ENCODE measurements at places on chromosomes 16 and 17.

- peak; percentile 85 for DNase-seq
These were observed 789 bp upstream of the CCDC57 start for GRCh38 chr17:82213251-82214011.

DNA sequence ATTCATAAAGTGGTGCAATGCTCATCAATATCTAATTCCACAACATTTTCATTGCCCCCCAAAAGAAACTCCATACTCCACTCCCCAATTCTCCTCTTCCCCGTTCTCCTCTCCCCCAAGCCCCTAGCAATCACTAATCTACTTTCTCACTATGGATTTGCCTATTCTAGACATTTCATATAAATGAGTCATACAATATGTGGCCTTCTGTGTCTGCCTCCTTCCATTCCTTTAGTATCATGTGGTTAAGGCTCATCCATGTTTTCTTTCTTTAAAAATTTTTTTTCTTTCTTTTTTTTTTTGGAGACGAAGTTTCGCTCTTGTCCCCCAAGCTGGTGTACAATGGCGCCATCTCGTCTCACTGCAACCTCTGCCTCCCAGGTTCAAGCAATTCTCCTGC, 56.3 kb upstream of the HAS3 start:
- DNase-seq = peak; percentile 79

- no peak for DNase-seq
These were observed 46.9 kb downstream of the AXIN2 start for GRCh38 chr17:65514541-65514940.

DNA sequence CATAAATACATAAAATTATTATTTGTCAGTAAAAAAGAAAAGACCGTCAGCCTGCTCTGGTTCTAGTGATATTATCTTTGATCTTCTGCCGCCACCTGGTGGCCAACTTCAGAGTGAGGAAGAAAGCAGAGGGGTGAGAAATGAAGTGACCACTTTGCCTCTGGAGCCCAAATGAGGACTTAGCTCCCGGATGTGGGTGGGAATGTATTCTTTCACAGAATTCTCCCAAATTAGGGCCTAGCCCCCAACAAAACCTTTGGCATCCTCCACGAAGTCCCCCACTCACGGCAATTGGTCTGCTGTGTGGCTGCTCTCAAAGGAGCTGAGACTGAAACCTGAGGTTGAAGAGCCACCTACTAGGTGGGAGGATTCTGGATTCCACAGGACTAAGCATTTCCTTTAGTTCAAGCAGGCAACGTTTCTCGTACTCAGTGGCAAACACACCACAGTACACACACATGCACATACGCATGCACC, 4.9 kb upstream of the ZNF267 start:
- DNase-seq = peak; percentile 65

DNA sequence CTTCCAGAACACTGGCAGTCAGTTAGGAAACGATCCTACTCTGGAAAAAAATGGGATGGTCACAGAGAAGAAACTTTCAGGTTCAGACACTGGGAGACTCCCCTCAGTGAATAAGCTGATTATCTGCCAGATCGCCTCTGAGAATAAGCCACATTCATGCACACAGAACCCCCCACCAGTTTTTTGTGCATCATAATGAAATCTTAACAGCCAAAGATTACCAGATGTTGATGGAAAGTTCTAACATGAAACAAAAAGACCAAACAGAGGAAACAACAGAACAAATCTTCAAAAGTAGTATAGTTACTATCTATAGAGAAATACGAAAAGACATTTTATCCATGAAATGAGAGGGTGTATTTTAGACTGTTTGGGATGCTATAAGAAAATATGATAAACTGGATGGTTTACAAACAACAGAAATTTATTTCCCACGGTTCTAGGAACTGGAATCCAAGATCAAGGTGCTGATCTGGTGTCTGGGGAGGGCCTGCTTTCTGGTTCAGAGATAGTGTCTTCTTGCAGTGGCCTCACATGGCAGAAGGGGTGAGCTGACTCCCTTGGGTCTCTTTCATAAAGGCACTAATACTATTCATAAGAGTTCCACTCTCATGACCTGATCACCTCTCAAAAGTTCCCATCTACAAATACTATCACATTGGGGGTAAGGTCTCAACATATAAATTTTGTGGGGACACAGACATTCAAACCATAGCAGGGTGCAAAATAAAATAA, 8.0 kb upstream of the AMZ2 start:
- no peak for DNase-seq

DNA sequence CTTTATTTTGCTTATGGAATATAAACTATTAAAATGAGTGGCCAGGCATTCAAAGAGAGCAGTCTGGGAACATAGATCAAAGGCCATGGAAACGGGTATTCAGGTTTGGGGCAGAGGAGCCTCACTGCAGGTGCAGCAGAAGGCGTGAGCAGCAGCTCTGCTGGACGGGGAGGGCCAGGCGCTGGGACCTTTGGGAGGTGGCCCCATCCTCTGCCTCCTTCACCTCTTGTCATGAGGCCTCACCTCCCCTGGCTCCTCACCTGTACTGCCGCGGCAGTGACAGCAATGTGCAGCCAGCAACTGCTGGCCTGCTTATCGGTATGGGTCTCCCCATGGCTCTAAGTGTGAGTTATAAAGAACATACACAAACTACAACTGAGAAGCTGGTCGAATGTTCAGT, 109.4 kb downstream of the CDK5R1 start:
- DNase-seq = no peak

- DNase-seq = no peak
These were observed 77.7 kb upstream of the EEF2KMT start for GRCh38 chr16:5175266-5175665.

GRCh38 chr17:17385491-17385890, 82.3 kb downstream of the NT5M start:
- no peak for DNase-seq

DNA sequence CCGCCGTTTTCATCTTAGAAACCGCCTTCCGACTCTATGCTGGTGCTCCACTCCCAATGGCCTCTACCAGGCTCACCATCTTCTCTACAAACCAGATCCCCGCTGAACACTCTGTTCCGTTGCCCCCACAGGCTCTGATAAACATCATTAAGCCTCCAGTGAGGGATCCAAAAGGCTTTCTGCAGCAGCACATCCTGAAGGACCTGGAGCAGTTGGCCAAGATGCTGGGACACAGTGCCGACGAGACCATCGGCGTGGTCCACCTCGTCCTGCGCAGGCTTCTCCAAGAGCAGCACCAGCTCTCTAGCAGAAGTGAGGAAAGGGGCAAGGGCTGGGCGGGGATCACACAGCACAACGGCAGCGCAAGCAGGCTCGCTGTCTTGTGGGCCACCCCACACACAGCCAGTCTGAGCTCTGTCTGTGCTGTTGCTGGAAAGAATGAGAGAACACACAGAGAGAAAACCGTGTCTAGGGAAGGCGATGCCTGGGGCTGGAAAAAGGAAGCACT, 33.5 kb upstream of the ENDOV start:
- no peak for DNase-seq

DNA sequence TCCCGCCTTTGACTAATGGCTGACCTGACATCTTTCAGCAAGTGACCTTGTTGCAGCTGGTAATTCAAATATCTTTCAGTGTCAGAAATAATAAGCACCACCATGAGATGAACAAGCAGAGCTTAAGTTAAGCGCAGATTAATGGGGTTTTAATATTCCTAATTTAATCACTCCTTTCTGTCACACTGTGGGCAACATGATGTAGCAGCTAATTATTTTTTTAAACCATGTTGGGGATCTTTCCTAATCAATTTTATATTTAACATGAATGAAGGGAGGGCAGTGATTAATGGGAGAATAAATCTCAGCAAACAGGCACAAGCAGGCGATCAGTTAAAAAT, 353.6 kb upstream of the TNRC6C start:
- no peak for DNase-seq

DNA sequence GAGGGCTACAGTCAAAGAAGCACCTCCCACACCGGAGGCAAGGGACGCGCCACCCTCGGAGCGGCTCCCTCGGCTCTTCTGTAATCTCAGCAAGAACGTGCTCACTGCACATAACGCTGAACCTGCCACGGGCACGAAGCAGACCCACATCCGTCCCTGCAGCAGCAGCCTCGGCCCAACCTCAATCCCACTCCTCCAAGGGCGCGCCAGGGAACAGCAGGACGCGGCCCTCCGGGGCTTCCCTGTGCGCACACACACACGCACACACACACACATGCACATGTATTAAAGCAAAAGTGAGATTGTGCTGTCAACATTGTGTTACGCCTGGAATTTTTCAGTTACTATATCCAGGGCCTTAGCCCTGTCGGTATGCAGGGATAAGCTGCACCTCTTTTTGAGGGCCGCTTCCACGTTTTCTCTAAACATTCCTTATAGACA, 54.0 kb downstream of the TBC1D16 start:
- no peak for DNase-seq

GRCh38 chr17:38562903-38563302, 42.8 kb downstream of the SRCIN1 start:
- no peak for DNase-seq

GRCh38 chr17:42519546-42520491, 16.2 kb upstream of the NAGLU start:
- peak; percentile 99 for DNase-seq

DNA sequence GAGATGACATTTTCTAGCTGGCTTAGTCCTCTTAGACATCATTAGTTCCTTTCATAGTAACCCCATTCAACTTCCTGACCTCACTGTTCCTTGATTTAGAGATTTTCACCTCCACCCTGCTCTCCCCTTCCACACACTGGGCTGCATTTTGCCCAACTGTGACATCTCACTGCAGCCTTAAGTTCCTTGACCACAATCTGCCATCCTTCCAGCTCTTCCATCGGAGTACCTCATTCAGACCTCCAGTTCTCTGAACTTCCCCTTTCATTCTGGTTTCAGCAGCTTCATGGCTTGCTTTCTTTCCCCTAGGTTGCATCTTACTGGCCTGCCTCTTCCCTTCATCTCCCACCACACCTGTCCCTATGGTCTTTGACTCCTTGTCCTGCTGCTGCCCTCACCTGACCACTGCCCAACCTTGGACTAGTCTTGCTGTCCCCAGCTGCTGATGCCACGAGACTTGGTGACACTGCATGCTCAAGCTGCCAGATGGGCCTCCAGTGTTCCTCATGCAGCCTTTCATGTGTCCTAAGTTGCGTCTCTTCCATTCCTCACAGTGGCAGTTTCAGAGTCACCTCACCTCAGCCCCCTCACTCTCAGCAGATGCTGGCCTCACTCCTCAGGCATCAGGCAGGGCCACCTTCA, 40.8 kb downstream of the NUP88 start:
- no peak for DNase-seq

DNA sequence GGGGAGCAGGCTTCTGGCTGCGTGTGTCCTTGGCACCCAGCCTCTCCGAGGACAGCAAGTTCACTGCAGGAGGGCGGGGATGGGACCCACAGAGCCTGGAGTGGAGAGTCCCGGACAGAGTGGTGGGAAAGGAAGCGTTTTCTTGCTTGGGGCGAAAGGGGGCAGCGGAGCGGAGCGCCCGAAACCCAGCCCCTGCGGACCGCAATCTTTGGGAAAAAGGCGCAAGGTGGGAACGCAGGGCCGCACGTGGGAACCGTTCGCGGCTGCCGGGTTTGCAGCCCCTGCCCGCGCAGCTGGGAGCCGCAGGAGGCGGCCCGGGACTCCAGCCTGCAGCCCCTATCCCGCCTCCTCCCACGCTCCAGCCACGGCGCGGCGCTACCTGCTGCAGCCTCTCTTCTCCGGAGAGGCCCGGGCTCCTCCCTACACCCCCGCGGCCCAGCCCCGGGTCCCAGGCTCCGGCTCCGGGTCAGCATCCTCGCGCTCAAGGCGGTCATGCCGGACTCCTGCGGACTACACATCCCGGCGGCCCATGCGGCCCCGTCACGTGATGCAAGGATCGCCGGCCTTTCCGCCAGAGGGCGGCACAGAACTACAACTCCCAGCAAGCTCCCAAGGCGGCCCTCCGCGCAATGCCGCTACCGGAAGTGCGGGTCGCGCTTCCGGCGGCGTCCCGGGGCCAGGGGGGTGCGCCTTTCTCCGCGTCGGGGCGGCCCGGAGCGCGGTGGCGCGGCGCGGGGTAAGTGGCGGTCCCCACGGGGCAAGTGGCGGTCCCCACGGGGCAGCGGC, at the start of the genes NTHL1 and TSC2:
TSS of gene NTHL1 (minus strand) at position 505 of the 786 bp plus-strand sequence. CDS start at position 494, 11 bp downstream.
TSS of gene TSC2 (plus strand) at position 656 of the 786 bp plus-strand sequence. CDS start 631 bp downstream, outside the sequence.
- DNase-seq = peak; percentile 97

DNA sequence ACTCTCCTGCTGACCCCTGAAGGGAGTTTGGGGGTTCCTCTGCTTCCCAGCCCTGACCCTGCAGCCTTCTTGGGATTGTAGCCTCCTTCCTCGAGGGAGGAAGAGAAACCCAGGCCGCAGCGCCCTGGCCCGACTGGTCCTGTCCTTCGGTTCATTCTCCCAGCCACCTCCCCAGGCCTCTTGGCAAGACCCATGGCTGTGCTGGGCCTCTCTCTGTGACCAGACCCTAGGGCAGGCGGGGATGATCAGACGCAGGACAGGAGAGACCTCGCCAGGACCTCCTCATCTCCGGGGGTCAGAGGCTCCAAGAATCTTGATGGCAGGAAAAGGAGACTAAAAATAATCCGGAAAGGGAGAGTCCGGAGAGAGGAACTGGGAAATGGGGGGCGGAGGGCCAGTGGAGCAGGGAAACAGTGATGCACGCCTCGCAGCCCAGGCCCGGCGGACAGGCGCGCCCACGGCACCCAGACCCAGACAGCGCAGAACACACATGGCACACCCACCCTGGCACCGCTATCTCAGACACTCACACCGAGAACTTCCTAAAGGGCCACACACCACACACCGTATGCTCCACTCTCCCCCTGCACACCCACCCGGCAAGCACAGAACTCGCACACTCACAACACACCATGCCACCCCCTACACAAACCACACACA, 1.2 kb downstream of the ARHGEF15 start:
- DNase-seq = no peak

GRCh38 chr17:15884731-15885130, 60.2 kb upstream of the ADORA2B start:
- DNase-seq = peak; percentile 56

- peak; percentile 3 for DNase-seq
These were observed 532.9 kb downstream of the MAF start for GRCh38 chr16:79067600-79067999.

GRCh38 chr16:5971924-5972323, 874.3 kb upstream of the EEF2KMT start:
- no peak for DNase-seq

- no peak for DNase-seq
These were observed 39.8 kb downstream of the KSR1 start for GRCh38 chr17:27496005-27496404.

DNA sequence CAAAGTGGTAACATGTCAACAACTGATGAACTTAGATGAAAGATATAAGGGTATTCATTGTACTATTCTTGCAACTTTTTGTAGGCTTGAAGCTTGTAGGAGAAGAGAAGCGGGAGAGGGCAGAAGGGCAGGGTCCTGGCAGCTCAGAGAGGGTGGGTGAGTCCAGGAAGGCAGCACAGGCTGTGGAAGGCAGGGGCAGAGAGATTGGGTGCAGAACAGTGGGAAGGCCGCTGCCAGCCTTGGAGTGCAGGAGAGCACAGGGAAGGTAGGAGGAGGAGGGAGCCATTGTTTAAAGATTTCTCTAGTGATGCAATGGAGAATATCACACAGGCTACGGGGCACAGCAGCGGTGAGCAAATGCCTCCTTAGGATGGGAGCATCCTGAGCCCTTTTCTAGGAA, 104.3 kb downstream of the N4BP1 start:
- no peak for DNase-seq
